ENCODE measurements at places on chromosomes 5 and 9.

DNA sequence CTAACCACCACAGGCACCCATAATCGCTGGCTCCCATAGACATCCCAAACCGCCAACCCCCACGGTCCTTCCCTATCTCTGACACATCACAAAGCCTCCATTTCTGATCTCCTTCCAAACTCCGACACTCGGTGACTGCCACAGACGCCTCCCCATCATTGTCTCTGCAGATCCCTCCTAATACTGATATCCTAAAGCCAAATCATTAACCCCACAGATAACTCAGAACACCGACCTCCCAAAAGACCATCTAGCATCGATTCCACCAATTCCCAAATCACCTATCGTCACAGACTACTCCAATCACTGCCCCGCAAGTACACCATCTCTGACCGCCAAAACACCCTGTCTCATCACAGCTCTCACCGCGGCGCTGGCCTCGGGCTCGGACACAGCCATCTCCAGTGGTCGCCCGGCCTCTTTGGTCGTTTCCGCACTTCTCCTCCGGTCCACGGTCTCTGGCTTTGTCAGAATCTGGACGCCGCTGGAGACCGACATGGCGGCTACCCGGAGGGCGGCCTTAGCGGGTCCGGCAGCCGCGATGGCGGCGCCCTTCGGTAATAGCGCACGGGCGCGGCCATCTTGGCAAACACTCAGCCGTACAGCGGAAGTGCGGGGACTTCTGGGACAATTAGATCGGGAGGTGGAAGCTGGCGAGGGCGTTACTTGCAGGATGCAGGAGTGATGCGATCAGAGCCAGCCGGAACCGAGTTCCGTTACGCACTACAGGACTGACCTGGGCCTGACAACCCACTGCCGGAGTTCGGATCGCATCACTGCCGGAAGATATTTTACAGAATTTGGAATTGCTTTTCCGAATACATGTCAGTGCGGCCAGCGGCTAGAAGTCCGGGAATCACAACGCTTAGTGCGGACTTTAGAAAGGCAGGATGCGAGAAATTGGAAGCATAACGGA is at the start of gene ZFP37:
Gene ZFP37, minus strand, starts transcription at position 534 of the 916 bp plus-strand sequence. Its CDS starts 36 bp downstream, at position 498.
- DNase-seq: no peak

GRCh38 chr5:72463449-72464052 is 43.7 kb downstream of the ZNF366 start:
- DNase-seq: no peak

DNA sequence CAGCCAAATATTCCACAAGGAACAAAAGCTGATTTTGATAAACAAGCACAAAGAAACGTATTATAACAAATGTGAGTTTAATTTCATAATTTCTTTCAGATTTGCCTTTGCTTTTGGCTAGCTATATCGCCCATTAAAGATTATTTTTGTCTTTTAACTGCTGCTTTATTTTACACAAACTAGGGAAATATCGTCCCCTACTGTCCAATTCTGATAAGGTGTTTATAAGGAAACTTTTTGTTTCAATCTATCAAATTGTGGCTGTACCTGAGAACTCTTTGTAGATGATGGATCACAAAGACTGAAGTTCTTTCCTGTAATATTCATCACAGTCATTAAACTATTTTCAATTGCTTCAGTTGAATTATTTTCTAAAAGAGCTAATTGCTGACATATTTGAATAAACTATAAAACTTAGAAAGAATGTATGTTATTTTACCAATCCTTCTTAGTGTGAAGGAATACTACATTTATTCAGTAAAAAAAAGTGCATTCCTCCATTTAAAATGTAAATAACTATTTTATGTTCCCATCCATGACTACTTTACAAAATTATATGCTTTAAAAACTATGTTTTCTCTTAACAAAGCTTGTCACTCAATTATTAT is 431.3 kb upstream of the ITGA1 start:
- DNase-seq: no peak

DNA sequence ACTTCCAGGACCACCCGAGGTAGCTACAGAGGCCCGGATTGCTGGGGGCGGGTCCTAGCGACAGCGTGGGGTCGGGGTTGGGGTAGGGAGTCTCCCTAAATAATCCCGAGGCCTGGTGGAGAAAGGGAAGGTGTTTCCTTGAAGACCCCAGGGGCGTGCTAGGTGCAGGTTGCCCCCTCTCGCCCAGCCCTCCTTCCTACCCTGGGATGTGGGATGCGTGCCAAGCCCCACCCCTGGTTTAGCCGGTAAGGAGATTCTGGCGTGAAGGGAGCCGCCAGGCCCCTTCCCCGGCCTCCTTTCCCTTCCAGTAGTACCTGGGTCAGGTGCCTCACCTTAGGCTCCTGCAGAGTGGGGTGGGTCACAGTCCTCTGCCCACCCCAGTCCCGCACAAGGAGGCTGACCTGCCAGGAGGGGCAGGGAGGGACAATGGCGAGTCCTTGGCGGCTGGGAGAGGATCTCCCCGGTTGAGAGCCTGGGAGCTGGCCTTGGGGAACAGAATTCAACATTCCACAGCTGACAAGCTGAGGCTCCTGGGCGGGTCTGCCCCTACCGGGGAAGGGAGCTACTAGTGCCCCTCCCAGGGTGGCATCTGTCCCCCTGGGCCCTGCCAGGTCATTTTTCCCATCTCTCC is 674 bp downstream of the TSPAN17 start:
- DNase-seq: no peak

DNA sequence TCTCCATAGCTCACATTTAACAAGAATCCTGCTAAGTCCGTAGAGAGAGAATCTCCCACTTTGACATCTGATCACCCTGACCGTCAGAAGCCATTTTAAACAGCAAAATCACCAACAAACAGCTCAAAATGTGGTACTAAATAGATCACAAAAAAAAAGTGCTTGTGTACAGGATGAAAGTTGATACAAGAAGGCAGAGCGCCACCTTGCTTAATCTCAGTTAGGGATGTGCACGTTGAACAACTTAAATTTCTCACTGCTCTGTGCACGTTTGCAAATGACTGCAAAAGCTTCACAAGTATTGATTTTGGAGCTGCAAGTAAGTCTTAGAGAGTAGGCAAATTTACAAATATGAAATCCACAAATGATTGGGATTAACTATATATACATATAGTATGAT is 63.1 kb upstream of the NREP start:
- no peak for DNase-seq

GRCh38 chr5:112974901-112975300 is 1.7 kb upstream of the DCP2 start:
- no peak for DNase-seq

DNA sequence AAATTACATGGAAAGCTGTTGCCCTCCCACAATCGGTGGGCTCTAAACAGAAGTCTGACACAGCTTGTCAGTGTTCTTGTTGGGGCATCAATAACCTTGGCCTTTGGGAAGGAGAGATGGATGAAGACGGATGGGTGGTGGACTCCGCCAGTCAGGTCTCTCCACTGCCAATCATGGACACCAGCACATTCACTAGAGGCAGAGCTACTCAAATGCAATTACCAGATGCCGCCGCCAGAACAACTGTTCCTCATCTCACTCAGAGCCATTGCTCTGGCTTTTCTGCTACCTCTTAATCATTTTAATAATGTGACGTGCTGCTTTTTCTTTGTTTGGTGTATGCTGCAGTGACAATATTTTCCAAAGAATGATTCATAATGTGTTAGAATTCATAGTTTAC is 27.9 kb upstream of the SEMA5A start:
- DNase-seq: no peak

GRCh38 chr5:179378441-179379271 is 33.4 kb upstream of the ADAMTS2 start:
- DNase-seq: no peak

DNA sequence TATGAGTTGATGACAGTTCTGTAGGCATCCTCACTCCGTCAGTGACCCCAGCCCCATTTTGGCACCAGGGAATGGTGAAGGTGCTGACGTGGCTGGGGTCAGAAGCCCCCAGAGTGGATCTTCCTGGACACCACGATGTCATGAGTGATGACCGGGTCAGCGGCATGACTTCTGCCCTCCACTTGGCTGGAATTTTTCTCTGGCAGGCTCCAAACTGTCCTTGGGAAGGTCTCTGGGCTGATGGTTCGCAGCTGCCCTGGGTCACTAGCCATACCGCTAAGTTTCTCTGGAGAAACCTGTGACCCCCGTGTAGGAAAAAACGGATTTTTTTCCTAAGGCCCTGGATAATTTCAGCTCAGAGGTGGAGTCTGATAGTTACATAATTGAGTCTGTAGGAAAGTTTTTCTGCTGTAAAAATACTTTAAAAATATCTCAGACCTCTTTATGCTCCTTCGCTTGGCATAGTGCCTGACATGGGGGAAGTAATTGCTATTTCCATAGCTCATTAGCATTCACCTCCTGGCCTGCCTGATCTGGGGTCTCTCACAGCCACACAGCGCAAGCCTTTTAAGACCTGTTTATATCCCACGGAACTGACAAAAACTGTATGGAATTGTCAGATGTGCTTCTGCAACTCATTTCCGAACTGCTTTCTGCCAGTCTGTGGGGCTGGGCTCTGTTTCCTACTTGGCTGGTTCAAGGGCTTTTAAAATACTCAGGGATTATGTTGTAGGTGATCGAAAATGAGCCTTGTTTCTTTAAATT is 69.2 kb downstream of the ANGPTL2 start:
- no peak for DNase-seq

- DNase-seq: no peak
Observed at GRCh38 chr9:137048655-137049543, 2.9 kb upstream of the NPDC1 start.

DNA sequence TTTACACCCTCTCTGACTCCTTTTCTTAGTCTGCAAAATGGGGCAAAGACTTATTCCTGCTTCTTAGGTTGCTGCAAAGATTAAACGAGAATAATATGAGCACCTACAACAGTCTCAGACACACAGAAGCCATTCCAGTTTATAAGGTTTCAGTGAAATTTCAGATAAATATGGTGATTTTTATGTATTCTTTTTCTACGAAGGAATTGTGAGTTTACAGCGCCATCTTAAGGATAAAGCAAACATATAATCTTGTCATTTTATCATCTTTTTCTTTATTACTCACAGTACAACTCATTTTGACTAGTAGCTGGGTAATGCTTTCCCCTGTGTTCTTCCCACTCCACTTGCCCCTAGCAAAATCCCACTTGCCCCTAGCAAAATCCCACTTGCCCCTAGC is 29.2 kb upstream of the SMC5 start:
- DNase-seq: no peak

DNA sequence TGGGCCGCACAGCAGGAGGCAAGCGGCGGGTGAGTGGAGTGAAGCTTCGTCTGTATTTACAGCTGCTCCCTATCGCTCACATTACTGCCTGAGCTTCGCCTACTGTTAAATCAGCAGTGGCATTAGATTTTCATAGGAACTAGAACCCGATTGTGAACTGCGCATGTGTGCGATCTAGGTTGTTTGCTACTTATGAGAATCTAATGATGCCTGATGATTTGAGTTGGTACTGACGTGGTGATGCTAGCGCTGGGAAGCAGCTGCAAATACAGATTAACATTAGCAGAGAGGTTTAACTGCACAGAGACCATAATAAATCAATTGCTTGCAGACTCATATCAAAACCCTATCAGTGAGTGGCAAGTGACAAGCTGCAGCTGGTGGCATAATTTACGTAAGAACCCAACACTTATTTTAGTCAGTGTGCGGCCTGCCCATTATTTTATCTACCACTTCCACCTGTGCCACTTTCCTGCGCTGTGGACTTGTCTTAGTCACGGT is 133.4 kb upstream of the CDH9 start:
- DNase-seq: no peak

DNA sequence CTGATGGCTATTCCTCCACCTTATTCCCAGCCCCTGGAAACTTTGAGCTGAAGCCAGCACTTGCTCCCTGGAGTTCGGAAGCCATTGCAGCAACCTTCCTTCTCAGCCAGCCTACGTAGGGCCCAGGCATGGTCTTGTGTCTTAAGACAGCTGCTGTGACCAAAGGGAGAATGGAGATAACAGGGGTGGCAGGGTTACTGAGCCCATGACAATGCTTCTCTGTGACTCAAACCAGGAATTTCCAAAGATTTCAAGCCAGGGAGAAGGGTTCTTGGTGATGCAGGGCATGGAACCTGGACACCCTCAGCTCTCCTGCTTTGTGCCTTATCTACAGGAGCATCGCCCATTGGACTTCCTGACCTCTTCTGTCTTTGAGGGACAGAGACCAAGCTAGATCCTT is 12.2 kb downstream of the SLC31A2 start:
- DNase-seq: no peak

DNA sequence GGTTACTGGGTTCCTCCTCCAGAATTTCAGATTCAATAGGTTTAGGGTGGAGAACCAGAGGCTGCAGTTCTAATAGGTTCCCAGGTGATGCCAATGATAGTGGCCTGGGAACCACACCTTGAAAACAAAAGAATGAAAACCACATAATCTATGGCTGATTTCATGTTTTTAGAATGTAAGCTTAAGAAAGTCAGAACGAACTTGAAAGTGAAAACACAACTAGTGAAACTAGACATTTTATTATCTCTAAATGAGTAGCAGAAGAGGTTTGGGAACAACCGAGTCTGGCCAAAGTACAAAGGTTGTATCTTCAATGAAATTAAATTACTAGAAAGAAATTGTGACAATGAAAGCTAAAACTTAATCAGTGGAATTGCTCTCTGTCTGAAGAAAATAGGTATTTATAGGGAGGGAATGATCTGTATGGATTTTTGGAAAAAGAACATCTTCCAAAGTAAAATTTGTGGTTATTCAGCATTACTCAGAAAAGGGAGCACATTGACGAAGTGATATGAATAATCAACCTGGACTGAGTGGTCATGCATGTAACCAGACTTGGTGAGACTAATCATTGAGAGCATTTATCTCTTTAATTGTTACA is 24.9 kb upstream of the CEP120 start:
- DNase-seq: no peak

GRCh38 chr5:94021246-94021645 is 279.8 kb upstream of the POU5F2 start:
- no peak for DNase-seq

DNA sequence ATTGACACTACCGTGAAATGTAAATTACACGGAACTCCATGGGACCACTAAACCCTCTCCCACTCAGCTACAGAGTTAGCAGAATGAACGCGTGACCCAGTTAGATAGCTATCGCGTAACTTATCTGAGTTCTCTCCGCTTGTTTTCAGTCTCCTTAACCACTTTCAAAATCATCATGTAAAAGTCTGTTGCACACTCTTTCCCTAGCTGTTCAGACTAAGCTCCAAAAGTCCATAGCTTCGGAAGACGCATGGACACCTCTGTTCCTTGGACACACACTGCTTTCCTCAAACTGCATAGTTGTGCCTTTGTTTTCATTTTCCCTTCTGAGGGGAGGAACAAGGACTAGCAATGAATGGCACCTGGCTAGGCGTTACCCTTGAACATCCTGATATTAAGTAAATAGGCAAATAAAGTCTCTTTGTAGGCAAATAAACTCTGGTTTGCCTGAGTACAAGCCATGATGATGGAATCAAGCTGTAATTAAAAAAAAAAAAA is 83.3 kb downstream of the DAPK1 start:
- DNase-seq: no peak

DNA sequence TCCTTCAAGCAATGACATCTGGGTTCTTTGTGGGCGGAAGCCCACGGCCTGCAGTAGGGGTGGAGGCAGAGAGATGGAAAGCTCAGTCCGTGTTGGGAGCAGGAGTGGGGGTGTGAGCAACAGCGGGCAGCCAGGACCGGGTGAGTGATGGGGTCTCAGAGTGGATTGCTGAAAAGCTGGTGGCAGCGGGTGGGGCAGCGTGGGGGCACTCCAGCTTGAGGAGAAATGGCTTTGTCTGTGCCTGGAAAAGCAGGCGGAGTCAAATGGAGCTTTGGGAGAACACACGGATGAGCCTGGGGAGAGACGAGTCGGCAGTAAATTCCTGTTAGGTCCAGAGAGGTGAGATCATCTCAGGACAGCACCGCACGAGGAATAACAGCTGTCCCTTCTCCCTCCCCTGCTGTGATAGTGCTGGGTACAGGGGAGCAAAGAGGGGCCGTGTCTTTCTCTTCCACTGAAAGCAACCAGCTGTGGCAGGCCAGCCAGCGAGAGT is 42.1 kb downstream of the CACNA1B start:
- no peak for DNase-seq
